Type B pancreatic cell (in vitro differentiated cells): ENCODE measurements at places on chromosomes 5 and 9. TPM values are rescaled to one million over a fixed set of nuclear protein-coding genes. Genes with fewer than 3 reads are reported as not detected.

GRCh38 chr9:79868567-79869189, 296.9 kb downstream of the TLE4 start:
- H3K36me3 ChIP-seq: no peaks in the 10 kb centered on the region
- peaks cover 4% of the 10 kb centered on the region for H3K27me3 ChIP-seq
- no peak for DNase-seq
- no peak overlapping the region for H3K4me3 ChIP-seq
- H3K27ac ChIP-seq: no peak overlapping the region

DNA sequence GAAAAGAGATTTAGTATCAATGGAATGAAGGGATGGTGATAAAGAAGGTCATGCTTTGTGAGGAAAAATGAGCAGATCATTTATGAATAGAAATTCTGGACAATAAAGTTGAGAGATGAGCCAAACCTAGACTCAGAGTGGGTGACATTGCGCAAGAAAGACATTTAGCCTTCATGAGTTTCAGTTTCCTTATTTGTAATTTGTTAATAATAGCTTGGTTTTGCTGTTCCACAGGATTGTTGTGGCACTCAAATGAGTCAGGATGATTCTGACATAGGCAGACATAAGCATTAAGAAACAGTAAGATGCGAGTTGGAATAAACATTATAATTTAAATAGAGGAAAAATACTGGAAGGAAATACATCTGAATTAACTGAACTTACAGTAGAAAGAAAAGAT, 34.8 kb downstream of the ITGA2 start:
- H3K4me3 ChIP-seq: no peak overlapping the region
- DNase-seq: no peak
- no peak overlapping the region for H3K27ac ChIP-seq
- no peaks in the 10 kb centered on the region for H3K4me1 ChIP-seq

- no peaks in the 10 kb centered on the region for H3K27me3 ChIP-seq
- H3K27ac ChIP-seq: no peak overlapping the region
- peaks cover 35% of the 10 kb centered on the region for H3K36me3 ChIP-seq
- peaks cover 9% of the 10 kb centered on the region for H3K4me1 ChIP-seq
- no peak overlapping the region for H3K4me3 ChIP-seq
- DNase-seq: no peak
Measured at GRCh38 chr5:55320571-55320970, 12.8 kb downstream of the MTREX start.

The PHAX gene
- 36.3 and 43.2 TPM in 2 replicates for total RNA-seq

DNA sequence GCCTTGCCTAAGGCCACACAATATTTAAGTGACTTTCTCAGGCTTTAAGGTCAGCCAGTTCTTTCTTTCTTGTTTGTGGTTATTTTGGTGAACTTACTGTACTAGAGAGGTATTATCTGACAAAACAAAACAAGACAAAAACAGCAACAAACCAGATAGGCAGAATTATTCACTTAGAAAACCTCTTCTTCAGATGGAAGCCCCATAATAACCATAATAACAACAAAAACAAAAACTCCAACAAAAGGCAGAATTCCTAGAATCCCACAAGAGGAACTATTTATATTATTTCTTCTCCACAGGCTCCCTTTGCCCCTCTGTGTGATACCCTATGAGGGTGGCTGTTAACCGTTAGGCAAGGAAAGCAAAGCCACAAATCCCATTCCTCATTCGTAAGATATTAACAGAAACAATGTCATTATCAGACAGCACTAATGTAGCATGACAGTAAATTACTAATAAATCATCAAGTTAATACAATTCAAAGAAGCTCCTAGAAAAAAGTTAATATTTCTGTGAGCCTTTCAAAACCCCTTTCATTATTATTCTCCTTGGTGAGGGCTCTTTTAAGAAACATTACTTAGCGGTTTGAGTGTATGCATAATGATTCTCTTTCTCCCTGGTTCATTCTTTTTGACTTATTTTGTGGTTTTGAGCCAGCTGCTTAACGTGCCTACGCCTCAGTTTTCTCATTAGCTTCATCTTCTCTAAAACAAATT, 274.9 kb downstream of the EFNA5 start:
- no peak overlapping the region for H3K4me3 ChIP-seq
- H3K27ac ChIP-seq: no peak overlapping the region
- H3K4me1 ChIP-seq: peaks cover 38% of the 10 kb centered on the region
- DNase-seq: no peak
- peaks cover 17% of the 10 kb centered on the region for H3K36me3 ChIP-seq
- no peaks in the 10 kb centered on the region for H3K27me3 ChIP-seq

- H3K27ac ChIP-seq: no peak overlapping the region
- no peak for DNase-seq
- H3K4me3 ChIP-seq: no peak overlapping the region
- no peaks in the 10 kb centered on the region for H3K27me3 ChIP-seq
Measured at GRCh38 chr5:55568654-55569512, 34.1 kb upstream of the PLPP1 start.

- no peaks in the 10 kb centered on the region for H3K27me3 ChIP-seq
- no peak overlapping the region for H3K27ac ChIP-seq
Measured at GRCh38 chr9:85453850-85454249, 287.9 kb downstream of the AGTPBP1 start.

The PRDM9 gene
- not detected in 2 replicates for total RNA-seq

DNA sequence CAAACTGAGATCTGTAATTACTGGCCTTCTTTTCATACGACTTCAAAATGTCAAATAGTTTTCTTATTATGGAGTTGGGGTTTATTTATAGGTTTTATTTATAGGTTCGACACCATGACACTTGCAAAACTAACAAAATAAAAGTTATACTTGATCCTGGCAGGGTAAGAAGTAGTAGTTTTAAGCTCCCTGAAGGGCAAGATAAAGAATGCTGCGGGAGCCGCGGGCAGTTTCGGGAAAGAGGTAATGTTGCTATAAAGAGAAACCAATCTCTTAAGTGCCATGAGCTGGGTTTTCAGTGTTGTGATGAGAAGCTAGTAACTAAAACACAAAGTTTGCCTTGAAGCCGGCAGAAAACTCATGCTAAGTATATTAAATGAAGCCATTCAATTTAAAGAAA, 24.8 kb downstream of the PTPN3 start:
- DNase-seq: no peak
- no peak overlapping the region for H3K27ac ChIP-seq
- H3K36me3 ChIP-seq: no peaks in the 10 kb centered on the region
- H3K4me3 ChIP-seq: no peak overlapping the region
- no peaks in the 10 kb centered on the region for H3K27me3 ChIP-seq
- H3K4me1 ChIP-seq: peaks cover 41% of the 10 kb centered on the region

DNA sequence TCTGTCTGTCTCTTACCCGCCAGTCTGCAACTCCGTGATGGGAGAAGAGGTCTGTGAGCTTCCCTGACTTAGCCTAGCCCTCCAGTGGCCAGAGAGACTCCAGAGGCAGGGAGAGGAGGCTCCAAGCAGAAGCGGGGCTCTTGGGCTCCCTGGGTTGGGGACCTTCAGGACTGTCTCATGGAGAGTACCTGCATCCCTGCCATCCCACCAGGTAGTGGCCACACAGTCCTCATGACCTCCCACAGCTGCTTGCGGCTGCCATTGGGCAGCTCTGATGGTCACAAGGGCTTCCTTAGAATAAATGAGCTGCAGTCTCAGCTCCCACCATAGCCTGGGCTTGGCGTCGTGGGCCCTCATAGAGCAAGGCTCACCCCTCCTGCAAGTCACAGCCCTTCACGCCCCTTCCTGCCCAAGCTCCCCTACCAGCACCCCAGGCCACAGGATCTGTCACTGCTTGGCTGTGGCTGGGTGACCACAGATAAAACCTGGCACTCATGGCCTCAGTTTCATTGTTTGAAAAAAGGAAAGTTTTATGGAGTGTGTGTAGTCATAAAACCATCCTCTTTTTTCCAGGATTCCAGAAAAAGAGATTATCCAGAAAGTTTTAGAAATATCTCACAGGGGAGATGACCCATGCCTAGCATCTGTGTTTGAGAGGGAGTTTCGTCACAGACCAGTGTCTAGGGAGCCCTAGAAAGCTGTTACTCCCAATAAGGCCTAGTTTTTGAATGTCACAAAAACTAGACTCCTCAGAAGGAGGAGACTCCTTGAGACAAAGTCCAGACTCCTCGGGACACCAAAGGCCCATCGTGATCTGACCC, 48.4 kb downstream of the PPARGC1B start:
- H3K4me1 ChIP-seq: peaks cover 59% of the 10 kb centered on the region
- no peak overlapping the region for H3K4me3 ChIP-seq
- H3K27me3 ChIP-seq: no peaks in the 10 kb centered on the region
- peak overlapping the region; percentile 39 for H3K27ac ChIP-seq
- DNase-seq: no peak

The PHPT1 gene
- 176 and 199 TPM in 2 replicates for total RNA-seq

DNA sequence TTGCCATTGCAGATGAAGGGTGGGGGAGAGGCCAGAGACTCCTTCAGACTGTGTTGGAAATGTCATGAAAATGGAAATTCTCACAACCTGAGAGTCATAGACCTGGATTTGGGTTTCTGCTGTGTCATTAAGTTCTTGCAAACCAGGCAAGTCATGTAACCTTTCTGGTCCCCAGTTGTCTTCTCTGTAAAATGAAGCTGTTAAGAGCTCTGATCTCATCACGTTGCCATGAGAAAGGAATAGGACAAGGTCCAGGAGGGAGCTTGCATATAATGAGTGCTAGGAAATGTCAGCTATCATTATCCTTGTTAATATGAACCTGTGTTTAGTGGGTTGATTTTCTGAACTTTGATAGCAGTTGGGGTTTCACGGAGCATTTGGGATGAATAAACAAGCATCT, 59.1 kb downstream of the FGF1 start:
- no peaks in the 10 kb centered on the region for H3K27me3 ChIP-seq
- H3K4me1 ChIP-seq: peaks cover 11% of the 10 kb centered on the region
- no peak overlapping the region for H3K27ac ChIP-seq

GRCh38 chr5:92424785-92425426, 1041.8 kb upstream of the ARRDC3 start:
- no peak overlapping the region for H3K27ac ChIP-seq
- no peaks in the 10 kb centered on the region for H3K36me3 ChIP-seq
- H3K4me3 ChIP-seq: no peak overlapping the region
- no peaks in the 10 kb centered on the region for H3K27me3 ChIP-seq
- DNase-seq: no peak

- H3K4me3 ChIP-seq: no peak overlapping the region
- peaks cover 11% of the 10 kb centered on the region for H3K4me1 ChIP-seq
- DNase-seq: no peak
- H3K27ac ChIP-seq: no peak overlapping the region
- H3K27me3 ChIP-seq: no peaks in the 10 kb centered on the region
Measured at GRCh38 chr5:149852641-149853330, 91.8 kb downstream of the PDE6A start.

DNA sequence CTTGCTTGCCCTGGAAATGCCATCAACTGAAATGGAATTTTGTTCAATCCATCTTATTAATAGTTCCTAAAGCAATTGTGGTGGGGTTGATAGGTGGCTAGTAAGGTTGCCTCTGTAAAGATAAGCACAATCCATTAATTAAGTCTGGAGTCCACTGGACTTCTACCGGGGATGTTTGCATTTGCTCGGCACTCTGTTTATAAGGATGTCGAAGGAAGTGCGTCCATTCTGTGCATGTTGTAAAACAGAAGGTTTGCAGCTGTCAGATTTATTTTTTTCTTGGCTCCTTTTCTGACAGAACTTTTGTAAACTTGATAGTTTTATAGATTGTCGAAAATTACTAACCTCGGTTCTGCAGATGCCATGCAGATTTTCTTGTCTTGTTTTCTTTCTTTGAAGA, 12.8 kb upstream of the TNFAIP8 start:
- peaks cover 30% of the 10 kb centered on the region for H3K4me1 ChIP-seq
- no peak overlapping the region for H3K27ac ChIP-seq
- H3K27me3 ChIP-seq: no peaks in the 10 kb centered on the region
- no peak overlapping the region for H3K4me3 ChIP-seq
- DNase-seq: no peak
- no peaks in the 10 kb centered on the region for H3K36me3 ChIP-seq

GRCh38 chr5:122333564-122333963, 21.5 kb downstream of the SNCAIP start:
- H3K4me1 ChIP-seq: peaks cover 11% of the 10 kb centered on the region
- H3K27me3 ChIP-seq: no peaks in the 10 kb centered on the region
- H3K4me3 ChIP-seq: no peak overlapping the region
- peaks cover 7% of the 10 kb centered on the region for H3K36me3 ChIP-seq

- no peak for DNase-seq
- peaks cover 61% of the 10 kb centered on the region for H3K4me1 ChIP-seq
- H3K36me3 ChIP-seq: no peaks in the 10 kb centered on the region
- no peaks in the 10 kb centered on the region for H3K27me3 ChIP-seq
- H3K27ac ChIP-seq: no peak overlapping the region
Measured at GRCh38 chr5:143896516-143896915, 84.6 kb downstream of the HMHB1 start.

- H3K4me1 ChIP-seq: no peaks in the 10 kb centered on the region
- H3K36me3 ChIP-seq: no peaks in the 10 kb centered on the region
- no peak for DNase-seq
- no peak overlapping the region for H3K4me3 ChIP-seq
Measured at GRCh38 chr5:165858118-165858517, 2352.7 kb downstream of the MAT2B start.

- no peaks in the 10 kb centered on the region for H3K4me1 ChIP-seq
- H3K4me3 ChIP-seq: no peak overlapping the region
- no peaks in the 10 kb centered on the region for H3K36me3 ChIP-seq
Measured at GRCh38 chr5:68148096-68148495, 67.5 kb upstream of the PIK3R1 start.

The TNFSF8 gene
- 0.19 and 0.43 TPM in 2 replicates for total RNA-seq

GRCh38 chr9:89178830-89179539, 367 bp upstream of the SHC3 start:
- no peak for DNase-seq
- H3K27me3 ChIP-seq: peaks cover 51% of the 10 kb centered on the region
- H3K27ac ChIP-seq: peak overlapping the region; percentile 91
- peak overlapping the region; percentile 87 for H3K4me3 ChIP-seq

The OR1Q1 gene
- total RNA-seq: not detected in 2 replicates

DNA sequence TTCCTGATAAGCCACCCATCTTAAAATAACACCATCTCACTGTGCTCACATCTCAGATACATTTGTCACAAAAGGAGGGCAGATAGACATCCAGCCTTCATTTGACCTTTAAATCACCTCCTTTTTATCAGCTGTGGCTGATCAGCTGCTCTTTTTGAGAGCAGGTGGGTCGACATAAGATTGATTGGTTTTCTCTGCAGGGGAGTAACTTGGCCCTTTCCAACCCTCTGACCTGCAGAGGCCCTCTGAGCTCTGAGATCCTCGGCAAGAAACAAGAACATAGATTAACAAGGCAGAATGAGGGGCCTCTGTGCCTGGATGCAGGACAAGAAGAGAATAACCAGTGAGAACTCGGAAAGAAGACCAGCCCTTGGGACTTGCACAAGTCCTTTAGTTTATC, 33.5 kb upstream of the GLRA1 start:
- no peaks in the 10 kb centered on the region for H3K36me3 ChIP-seq
- no peak overlapping the region for H3K27ac ChIP-seq
- peaks cover 10% of the 10 kb centered on the region for H3K4me1 ChIP-seq

The PTPA gene
- total RNA-seq: 102 and 115 TPM in 2 replicates

The FYB1 gene
- total RNA-seq: 0.24 and 0.33 TPM in 2 replicates

DNA sequence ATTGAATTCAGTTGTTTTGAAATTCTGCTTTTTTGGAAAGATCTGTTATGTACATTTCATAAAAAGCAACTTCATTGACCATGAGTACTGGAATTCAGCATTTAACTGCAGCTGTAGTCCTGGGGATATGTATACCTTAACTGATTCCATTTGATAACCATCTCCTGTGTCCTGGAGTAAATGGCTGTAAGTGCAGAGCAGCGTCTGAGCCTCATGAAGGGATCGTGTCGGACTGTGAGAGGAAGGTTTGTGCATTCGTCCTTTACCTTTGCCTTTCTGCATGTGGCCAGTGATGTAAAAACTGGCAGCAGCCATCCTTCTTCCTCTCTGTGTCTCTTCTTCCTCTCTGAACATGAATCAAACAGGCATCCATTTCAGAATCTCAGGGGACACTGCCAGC, 287.2 kb downstream of the FANCC start:
- H3K27me3 ChIP-seq: no peaks in the 10 kb centered on the region
- no peak overlapping the region for H3K4me3 ChIP-seq
- peaks cover 28% of the 10 kb centered on the region for H3K36me3 ChIP-seq
